Large intestine (tissue), 12 donors: ENCODE measurements at places on chromosomes 11 and 22. TPM values are rescaled to one million over a fixed set of nuclear protein-coding genes. Genes with fewer than 3 reads are reported as not detected.
A peak's percentile ranks its signal among the peaks of the same experiment; 100 is the strongest.

DNA sequence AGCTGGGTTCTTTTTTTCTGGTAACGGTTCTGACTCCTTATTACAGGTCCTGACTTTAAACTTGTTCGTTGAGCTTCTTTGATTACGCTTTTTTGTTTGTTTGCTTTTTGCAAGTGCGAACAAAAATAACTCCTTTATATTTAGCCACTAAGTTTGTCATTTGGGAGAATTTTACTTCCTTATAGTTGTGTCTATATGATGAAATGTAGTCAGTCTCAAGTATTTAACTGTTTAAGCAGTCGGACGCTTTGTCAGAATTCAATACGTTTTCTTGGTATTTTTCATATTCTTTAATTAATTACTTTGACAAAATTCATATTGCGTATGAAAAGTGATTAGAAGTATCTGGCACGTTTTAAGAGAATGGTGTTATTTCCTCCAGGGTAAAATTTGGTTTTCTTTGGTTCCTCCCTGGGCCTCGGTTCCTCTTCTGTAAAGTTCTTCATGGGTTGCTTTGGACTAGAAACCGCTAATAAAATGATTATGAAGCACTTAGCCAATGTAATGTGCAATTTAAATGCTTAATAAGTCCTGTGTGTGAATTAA, 1.3 kb downstream of the CBL start:
- DNase-seq = no peak

GRCh38 chr11:102453302-102453695, 734 bp upstream of the TMEM123 start:
- DNase-seq = no peak

DNA sequence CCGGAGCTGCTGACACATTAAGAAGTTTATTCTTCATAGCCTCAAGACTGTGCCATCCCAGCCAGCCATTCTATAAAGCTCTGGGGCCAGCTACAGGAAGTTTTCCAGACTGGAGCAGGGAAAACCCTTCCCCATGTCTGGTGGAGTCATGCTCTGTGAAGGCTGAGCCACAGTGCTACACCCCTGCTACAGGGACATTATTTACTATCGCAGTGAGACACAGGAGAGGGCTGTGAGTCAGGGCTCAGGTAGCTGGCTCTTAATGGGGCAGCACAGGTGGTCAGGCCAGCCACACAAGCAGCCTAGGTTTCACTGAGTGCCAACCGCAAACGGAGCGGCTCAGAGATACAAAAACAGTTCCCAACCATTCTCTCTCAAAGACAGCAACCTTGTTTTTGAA, 12.1 kb downstream of the HPS4 start:
- no peak for DNase-seq

DNA sequence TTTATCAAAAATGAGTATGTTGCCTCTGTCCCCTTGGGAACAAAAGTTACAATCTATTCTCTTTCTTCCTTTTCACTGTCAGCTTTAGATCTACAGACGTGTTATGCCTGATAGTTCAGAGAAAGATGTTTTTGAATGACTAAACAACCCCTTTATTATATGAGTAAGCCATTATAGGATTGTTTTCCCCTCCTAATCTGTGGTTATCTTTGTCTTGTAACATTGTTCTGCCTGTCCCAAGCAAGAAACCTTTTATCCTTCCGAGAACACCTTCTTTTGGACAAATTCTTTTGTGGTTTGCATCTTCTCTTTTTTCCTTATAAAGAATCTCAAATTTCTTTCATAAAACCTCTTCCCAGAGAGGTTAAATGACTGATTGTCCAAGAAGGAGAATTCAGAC, 208.4 kb downstream of the DDX10 start:
- no peak for DNase-seq

DNA sequence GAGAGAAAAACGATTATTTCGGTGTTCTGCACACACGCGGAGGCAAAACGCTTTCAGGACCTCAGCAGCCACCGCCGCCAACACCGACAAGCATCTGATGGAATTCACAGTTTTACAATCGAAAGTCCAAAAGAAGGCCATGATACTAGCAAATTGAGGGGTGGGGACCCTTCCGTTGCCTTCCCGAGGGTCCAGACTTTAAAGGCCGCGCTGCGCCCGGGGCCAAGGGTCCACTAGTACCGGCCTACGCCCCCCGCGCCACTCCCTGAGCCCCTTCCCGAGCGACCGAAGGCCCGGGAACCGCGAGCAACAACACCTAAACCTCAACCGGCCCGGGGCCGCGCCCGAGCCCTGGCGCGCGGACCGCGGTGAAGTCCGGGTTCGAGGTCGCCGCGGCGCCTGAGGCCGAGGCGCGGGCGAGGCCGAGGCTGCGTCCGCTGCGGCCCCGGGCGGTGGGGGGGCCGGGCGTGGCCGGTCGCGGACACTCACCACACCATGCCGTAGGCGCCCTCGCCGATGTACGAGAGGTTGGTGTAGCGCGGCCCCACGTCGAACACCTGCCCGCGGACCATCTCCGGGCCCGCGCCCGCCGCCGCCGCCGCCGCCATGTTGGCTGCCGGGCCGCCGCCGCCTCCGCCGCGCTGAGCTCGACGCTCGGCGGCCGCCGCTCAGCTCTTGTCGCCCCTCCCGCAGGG, 465 bp downstream of the MAPK1 start:
- DNase-seq = peak; percentile 64

DNA sequence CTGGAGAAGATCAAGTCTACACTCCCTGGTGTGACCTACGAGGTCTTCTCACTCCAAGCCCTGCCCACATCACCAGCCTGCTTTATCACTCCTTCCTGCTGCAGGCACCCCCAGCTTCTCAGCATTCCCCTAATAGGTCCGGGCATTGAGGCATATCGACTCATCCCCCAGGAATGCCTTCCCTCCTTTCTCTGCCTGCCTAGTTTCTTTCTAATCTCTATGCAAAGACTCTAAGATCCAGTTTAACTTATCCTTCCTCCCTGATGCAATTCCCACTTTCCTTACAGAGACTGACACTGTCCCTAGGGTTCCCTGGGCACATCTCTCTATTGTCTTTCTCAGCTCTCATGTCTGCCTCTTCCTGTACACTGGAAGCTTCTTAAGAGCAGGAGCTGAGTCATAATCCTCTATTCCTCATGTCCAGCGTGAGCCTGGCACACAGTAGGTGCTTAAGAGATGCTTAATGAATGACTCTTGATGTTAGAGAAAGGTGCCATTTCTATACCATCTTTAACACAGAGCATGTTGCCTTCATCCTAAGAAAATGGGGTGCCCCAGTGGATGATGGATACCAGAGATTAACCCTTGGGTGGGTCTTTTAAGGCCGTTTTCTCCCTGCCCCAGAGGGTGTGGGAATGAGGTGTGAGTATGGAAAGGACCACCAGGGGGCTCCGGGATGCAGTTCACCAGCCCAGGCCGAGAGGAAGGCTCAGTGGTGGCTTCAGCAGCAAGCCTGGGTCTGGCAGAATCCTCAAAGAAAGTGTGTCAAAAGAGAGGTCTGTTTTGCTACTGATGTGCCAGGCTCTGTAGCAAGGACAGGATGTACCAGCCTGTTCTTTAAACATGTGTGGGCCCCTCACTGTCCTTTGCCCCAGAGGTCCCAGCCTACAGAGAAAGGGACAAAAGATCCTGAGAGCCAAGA, 34.7 kb downstream of the PARVA start:
- DNase-seq = no peak

GRCh38 chr11:65390099-65390941, 3.9 kb downstream of the FRMD8 start:
- no peak for DNase-seq

DNA sequence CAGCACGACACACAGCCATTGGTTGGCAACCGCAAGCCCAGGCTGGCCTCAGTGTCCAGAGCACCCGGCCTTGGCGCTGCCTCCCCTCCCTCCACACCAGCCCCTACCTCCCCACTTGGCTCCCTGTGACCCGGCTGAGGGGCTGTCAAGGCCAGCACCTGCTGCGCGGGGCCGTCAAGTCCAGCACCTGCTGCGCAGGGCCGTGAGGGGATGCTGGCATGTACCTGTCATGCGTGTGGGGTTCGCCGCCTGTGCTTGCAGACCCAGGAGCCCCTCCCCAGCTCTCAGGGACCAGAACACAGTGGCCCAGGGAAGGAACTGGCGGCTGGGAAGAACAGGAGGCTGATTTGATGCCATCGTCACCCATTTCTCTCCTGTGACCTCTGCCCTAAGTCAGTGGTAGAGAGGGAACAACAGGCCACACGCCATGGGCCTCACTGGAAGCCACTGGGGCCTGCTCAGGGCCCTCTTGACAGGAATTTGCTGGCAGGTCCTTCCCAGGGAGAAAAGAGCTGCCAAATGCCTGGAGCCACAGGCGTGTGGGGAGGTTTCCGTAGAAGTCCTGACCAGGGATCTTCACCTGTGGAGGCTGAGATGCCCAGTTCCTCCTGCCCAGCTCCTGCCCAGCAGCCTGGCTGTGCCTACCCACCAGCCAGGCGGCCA, 37.6 kb downstream of the TBX1 start:
- DNase-seq = no peak

GRCh38 chr22:40128989-40129388, 48.7 kb upstream of the TNRC6B start:
- peak; percentile 39 for DNase-seq

GRCh38 chr11:118661425-118662301, 17.8 kb downstream of the TREH start:
- no peak for DNase-seq

- DNase-seq = no peak
Observed at GRCh38 chr11:134207538-134208239, 16.1 kb downstream of the NCAPD3 start.

DNA sequence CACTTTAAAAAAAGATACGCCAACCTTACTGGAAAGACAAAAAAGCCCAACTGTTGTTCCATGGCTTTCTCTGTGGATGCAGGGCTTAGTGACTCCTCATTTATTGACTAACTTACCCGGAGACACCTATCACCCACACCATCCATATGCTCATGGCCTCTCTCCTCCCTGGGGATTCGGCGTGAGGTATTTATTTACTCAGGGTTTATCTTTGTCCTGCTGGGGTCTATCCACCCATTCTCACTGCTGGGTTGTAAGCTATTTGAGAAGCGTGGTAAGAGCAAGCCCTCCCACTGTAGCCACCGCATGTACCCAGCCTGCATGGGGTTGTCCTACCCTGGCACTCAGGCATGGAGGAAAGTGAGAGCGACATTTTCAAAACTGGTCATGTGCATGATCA, 93.6 kb downstream of the NELL1 start:
- no peak for DNase-seq

- DNase-seq = no peak
Observed at GRCh38 chr11:69089258-69089657, 40.5 kb downstream of the TPCN2 start.

GRCh38 chr11:46917109-46917761, 1.1 kb downstream of the LRP4 start:
- peak; percentile 72 for DNase-seq

- no peak for DNase-seq
Observed at GRCh38 chr11:86930957-86931547, 24.1 kb downstream of the FZD4 start.

DNA sequence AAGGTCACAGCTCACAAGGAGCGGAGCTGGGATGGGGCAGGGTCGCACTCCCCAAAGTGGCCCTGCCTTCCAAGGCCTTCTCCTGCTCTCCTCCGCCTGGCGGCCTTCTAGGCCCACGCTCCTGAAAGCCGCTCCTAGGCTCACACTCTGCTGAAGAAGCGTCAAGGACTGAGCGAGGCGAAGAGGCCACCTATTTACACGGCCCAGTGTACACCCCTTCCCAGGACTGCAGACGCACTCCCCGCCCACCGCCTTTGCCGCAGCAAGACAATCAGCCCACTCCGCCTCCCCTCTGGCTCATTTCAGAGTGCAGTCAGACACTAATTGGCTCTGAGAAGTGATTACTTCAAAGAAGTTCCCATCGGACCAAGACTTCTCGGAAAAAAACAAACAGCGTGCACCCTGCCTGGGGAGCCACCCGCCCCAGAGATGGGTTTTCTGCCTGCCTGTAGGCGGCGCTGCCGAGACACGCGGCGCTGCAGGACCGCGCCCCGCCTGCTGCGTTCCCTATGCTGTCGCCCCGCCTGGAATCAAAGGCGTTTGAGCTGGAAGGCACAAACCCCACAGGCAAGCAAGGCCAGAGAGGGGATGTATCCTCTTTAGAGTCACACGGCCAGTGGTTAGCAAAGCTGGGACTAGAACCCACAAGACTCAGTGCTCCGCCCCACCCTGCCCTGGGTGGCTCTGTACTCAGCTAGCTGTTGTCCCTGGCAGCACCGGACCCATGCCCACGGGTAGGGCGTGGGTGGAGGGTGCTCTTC, 414.8 kb downstream of the BUD13 start:
- peak; percentile 69 for DNase-seq

DNA sequence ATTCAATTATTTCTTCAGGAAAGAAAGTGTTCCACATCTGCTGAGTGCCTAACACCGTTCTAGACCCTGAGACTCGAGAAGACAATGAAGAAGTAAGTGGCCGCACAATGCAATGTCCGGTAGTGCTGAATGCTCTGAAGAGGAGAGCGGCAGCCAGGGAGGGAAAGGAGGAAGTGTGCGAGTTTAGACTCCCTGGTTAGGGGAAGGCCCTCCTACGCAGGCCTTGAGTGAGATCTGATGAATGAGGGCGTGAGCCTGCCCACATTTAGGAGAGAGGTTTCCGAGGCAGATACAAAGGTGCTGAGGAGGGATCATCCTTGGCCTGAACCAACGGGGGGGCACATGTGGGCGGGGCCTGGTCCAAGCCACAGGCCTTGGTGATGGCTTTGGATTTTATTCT, 558.6 kb downstream of the NTM start:
- DNase-seq = no peak

DNA sequence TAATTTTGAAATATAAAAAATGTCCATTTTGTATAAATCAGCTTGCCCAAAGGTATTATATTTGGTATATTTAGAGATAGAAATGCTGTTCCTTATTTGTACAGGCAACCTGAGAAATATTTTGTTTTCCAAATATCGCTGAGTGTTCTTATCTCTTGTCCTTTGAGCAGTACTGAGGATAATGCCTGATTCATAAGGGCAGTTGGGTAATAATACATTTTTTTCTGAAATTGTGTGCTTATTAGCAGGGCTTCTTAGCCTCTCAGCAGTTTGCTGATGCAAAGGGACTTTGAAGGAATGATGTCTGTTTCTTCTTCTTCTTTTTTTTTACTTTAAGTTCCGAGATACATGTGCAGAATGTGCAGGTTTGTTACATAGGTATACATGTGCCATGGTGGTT, 69.1 kb downstream of the LDLRAD3 start:
- DNase-seq = no peak

- no peak for DNase-seq
Observed at GRCh38 chr11:134276396-134277182, 410 bp downstream of the GLB1L3 start.

- no peak for DNase-seq
Observed at GRCh38 chr11:130710021-130710420, 206.3 kb downstream of the SNX19 start.

The OR2AG1 gene
- polyA plus RNA-seq = 0.07 TPM

The BBS1 gene
- polyA plus RNA-seq = 40.8 TPM

The DDI1 gene
- not detected for polyA plus RNA-seq

The BEST1 gene
- polyA plus RNA-seq = 3.9 TPM

The ZPR1 gene
- polyA plus RNA-seq = 41.3 TPM

The HEPN1 gene
- not detected for polyA plus RNA-seq

The DCHS1 gene
- polyA plus RNA-seq = 17.1 TPM

The C22orf31 gene
- polyA plus RNA-seq = 1.5 TPM

The TUB gene
- polyA plus RNA-seq = 15.2 TPM

The HMOX1 gene
- polyA plus RNA-seq = 81.5 TPM
